Pulmonary artery endothelial cell (primary cell): ENCODE measurements at places on chromosomes 11 and 22.

DNA sequence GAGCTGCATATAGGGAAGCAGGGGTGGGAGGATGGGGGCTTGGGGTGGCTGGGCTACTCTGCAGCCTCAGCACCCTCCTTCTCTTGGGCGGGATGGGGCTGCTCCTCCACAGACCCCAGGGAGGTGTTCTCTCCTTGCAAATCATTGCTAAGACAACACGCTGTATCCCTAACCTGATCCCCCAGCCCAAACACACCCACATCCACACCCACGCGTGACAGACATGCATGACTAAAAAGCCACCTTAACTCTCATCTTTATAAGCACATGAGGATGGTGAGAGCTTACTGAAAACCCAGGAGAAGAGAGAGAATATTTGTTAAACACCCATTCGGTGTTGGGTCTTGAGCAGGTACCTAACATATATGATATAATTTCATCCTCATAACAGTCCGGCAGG lies 39.9 kb upstream of the EIF3D start:
- DNase-seq: no peak

DNA sequence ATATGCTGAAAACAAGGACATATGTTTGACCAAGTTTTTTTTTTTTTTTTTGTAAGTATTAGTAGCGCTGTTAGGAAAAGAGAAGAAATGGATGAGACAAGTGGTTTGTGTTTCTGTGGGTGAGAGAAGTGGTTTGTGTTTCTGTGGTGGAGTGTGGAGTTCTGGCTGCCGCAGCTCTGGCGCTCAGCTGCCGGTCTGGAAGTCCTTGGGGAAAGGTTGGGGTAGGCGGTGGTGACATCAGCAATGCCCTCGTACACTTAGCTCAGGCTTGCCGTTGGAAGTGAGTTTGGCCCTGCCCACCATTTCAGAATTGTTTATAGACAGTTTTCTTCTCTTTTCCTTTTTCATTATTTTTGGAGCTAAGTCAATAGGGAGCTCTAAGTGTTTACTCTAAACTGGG lies 116.6 kb downstream of the TBC1D22A start:
- DNase-seq: no peak

DNA sequence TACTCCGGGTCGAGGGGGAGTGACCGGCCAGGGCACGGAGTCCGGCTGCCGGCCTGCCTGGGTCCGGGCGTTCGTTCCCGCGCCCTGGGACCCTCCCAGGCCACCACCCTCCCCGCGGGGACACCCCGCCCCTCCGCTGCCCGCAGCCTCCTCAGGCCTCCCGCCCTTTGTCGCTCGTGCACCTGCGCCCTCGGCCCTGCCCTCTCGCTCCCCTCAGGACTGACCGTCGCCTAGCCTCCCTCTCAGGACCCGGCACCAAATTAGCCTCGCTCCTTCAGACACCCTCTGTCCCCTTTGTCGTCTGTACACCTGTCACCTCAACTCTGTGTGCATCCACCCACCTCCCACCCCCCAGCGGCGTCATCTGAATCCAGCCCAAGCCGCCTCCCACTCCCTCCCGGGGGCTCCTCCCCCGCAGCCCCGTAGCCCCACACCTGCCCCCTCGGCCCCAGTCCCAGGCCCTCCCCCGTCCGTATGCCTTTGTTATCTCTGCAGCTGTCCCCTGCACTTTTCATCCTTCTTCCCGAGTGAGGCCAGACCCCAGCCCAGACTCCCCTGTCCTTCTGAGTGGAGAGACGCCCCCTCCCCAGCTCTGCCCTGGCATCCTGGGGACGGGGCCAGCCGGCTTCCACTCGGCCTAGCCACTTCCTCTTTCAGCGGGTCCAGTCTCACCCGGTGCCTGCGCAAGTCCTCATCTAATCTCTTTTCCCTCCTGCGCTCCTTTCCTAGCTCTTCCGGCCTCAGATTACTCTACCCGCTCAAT lies 643 bp downstream of the TIGD3 start:
- DNase-seq: no peak

GRCh38 chr11:1456596-1457325 lies 29.8 kb downstream of the MOB2 start:
- DNase-seq: no peak

- no peak for DNase-seq
Measured at GRCh38 chr22:19805821-19806212, 45.2 kb downstream of the TBX1 start.
